ENCODE measurements at places on chromosomes 1 and 21.

DNA sequence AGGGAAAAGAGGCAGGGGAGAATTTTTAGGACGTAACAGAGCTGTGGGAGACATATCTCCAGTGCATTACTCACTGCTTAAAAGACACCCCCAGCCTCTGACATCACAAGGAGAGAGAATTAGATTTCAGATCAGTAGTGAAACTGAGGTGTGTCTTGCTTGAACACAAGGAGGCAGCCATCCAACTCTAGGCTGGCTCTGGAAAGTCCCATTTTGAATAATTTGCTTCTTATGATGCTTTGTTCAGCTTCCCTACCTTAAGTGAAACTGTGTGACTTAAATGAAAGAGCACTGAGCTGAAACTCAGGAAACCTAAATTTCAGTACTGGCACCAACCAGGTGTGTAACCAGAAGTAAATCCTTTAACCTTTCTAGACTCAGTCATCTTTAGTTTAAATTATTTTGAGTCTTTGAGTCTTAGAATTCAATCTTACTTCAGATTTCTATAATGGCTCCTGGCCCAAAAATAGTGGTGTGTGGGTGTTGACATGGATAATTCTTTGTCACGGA, 251.6 kb upstream of the SGIP1 start:
- no peak for DNase-seq

- DNase-seq, result no peak
These were observed 12.6 kb downstream of the METTL13 start for GRCh38 chr1:171794085-171794484.

- DNase-seq, result no peak
These were observed 12.9 kb downstream of the MORN1 start for GRCh38 chr1:2378441-2378851.

GRCh38 chr1:100730130-100730529, 10.6 kb downstream of the VCAM1 start:
- DNase-seq, result no peak

- no peak for DNase-seq
These were observed 79.9 kb downstream of the MORN1 start for GRCh38 chr1:2311184-2312032.

DNA sequence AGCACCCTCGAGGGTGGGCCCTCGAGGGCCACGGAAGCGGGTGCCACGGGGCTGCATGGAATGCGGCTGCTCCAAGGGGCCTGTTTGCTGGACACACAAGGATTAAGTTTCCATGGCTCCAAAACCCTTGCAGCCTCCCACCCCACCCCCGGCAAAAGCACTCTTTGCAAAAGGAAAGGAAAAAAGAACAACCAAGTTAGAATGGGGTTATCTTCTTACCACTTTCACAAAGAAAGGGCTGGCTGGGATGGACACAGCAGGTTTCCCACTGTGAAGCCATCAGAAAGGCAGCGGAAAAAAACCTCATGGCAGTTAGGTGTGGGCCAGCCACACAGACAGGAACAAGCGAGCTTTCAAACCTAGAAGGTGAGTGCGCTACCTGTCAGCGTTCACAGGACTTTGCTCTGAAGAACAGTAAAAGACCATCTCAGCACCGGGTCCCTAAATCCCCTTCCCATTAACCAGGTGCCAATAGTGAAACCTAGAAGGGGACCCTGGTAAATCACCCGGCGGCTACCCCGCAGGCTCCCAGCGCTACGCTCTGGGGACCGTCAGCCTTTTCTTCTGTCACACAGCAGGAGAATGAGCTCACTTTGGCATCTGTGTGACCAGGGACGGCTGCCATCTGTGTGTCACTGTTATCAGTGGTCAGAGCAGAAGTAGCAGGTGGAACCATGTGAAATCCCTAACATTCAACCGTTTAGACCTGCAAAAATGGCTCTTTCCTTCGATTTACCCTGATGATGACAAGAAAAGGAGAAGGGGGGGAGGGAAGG, 93.0 kb downstream of the SIM2 start:
- DNase-seq, result peak; percentile 55

DNA sequence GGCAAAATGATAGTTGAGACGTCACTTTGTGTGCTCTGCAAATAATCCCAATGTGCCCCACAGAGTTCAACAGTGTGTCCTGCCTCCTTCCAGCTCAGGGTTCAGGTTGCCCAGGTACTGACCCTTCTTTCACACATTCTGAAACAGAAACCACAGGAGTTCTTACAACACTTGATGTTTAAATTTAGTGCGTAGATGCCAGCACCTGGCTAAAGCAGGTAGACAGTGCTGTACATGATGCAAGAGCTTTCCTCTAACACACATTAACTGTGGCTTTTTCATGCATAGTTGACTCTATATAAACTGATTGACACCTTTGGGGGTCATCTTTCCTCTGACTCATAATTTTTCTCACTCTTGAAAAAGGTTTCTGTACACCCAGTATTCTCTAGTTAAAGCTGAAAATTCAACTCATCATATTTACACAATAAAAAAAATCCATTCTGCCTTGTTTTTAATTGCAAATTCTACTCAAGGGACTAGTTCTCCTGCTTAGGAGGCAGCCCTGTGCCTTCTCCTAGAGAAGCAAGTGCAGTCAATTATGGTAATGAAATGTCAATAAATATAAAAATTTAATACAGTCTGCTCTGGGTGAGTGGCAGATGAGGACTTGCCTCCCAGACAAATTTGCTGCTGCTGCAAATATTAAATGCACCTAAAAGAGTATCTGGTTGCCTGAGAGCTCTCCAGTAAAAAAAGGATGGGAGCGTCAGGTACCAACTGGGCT, 91.4 kb downstream of the NR5A2 start:
- DNase-seq, result no peak

DNA sequence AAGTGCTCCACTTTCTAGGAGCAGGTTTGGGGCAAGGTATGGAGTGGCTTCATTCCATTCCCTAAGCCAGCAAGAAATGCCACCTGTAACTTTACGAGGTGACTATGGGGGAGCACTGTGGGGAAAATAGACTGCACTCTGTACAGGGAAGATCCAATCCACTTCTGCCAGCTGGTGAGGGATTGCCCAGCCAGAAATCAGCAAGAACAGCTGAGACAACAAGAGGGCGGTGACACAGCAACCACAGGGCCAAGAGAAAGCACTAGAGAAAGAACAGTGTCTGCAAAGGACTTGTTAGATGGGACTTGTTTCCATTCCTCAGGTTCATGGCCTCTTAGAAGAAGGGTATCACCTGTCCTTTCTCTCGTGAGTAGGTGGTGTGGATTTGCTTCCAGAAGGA, 19.6 kb downstream of the CAPN8 start:
- peak; percentile 9 for DNase-seq

DNA sequence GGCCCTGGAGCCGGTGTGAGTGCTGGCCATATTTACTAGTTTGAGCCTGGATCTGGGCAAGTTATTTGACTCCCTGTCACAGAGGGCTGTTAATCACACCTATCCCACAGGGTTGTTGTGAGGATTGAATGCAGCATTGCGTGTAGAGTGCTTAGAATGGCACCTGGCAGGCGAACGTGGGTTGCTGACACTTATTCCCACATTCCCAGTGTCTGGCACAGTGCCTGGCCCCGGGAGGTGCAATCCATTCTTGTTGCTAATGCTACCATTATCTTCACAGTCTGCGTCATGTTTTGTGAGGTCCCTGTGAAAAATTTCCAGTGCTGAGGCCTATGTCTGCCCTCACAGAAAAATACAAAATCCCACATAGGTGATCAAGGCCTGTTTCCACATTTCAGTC, 66.1 kb downstream of the CD2 start:
- DNase-seq, result no peak

DNA sequence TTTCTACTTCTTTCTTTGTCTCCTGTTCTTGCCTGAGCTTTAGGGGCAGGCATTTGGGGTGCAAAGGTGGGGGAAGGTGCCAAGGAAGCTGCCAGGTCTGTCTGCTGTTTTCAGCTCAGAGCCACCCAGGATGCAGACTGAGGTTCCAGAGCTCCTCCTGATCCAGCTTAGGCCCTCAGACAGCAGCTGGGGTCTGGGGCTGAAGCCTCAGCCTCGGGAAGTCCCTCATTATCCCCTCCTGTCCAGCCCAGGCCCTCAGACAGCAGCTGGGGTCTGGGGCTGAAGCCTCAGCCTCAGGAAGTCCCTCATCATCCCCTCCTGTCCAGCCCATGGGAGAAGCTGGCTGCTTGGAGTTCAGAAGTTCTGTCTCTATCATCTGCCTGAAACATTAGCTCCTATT, 257.7 kb upstream of the CSF3R start:
- DNase-seq, result no peak

DNA sequence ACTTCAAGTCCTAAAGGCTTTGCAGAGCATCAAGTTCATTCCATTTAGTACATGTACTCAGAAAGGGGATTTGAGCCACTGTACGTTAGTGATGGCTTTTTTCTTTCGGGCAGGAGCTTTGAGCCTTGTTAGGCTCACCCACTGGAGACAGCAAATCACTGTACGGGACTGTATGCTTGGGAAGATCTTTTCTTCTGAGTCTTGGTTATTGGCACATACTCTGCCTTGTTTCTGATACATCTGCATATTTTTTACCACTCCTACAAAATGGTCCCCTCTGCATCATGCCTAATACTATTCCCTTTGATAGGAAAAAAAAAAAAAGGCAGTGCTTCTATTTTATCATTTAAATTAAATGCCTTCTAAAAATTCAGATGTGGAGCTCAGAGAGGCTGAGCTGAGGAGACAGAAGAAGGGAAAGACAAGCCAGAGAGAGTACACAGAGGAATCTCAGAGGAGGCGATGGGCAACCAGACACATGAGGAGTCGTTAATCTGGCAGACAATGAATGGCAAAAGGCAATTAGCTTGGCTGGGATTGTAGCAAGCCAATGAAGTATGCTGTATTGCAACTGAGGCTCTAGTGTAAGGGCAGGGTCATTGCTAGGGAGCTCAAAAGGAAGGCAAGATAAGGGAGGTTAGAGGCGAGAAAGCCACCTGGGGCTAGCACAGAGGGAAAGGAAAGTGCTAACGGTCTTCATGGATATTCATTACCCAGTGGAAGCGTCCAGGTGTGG, 39.4 kb downstream of the PHC2 start:
- no peak for DNase-seq

- peak; percentile 70 for DNase-seq
These were observed 13.8 kb upstream of the POGZ start for GRCh38 chr1:151472856-151473731.

GRCh38 chr1:29398431-29398830, 162.1 kb downstream of the PTPRU start:
- DNase-seq, result no peak

- DNase-seq, result no peak
These were observed 2032.3 kb downstream of the MRPL39 start for GRCh38 chr21:23574932-23575331.

- DNase-seq, result no peak
These were observed 37.2 kb downstream of the EVI5 start for GRCh38 chr1:92747735-92748134.

GRCh38 chr1:241593186-241593585, 47.0 kb downstream of the CHML start:
- DNase-seq, result no peak

- no peak for DNase-seq
These were observed 18.9 kb upstream of the PDXK start for GRCh38 chr21:43699933-43700599.

DNA sequence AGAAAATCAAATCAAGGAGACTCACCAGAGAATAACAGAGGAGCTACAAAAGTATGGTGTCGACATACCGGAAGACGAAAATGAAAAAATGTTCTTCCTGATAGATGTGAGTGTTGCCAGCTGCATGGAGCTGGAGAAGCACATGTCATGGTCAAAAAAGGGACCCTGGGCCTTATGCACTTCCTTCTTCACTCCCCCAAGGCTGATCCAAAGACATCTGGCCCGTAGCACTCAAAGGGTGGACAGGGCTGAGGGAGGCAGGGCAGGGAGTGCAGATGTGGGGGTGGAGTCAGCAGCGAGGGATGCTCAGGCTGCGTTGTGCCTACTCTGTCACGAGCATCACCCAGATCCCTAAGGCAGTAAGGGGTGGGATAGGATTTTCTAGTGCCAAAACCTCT, 19.4 kb downstream of the MX1 start:
- no peak for DNase-seq

DNA sequence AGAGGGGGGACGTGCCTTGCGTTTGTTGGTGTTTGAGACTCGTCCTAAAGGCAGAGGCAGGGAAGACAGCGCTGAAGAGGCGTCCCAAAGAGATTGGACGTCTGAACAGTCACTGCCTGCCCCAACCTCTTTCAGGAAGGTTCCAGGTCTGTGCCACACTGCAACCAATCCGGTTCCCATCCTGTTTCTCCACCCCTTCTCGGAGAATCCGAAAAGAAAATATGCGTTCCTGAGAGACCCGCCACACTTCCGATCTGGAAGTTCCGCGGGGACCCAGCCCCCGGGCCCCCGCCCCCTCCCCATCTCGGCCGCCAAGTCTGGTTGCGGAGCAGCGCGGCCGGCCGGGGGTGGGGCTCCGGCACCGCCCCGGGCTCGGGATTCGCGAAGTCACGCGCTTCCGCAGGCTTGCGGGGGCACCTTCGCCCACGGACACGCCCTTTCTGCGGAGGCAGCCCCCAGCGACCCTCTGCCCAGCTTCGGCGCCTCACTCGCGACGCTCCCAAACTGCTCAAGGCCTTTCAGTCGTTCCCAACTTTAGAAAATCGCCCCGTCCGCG, 124.5 kb upstream of the DPYD start:
- DNase-seq, result peak; percentile 10

- no peak for DNase-seq
These were observed 96.8 kb downstream of the GLIS1 start for GRCh38 chr1:53642215-53642555.

DNA sequence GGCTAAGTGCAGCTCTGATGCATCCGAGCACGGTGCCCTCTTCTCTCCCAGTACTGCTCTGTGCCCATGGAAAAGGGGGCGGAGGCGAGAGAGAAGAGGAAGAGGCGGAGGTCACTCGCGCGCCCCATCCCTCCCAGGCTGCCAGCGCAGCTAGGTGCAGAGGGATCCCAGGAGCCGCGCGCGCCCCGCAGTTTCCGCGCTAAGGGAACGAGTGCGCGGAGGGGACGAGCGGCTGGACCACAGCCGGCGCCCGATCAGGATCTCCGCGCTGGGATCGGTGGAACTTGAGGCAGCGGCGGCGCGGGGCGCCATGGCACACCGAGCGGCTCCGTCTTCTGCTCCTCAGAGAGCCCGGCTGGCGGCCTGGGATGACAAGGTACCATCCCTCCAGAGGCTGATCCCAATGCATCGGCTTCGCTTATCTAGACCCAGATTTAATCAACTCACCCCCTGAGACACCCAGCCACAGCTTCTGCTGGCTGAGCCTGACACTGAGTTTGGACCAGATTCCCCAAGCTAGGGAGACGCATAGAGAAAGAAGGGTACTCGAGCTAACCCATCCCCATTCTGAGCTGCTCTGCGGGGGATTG, at the start of gene PTGFR:
TSS of gene PTGFR (plus strand) at position 114 of the 590 bp plus-strand sequence. CDS start 1,770 bp downstream, outside the sequence.
- no peak for DNase-seq

DNA sequence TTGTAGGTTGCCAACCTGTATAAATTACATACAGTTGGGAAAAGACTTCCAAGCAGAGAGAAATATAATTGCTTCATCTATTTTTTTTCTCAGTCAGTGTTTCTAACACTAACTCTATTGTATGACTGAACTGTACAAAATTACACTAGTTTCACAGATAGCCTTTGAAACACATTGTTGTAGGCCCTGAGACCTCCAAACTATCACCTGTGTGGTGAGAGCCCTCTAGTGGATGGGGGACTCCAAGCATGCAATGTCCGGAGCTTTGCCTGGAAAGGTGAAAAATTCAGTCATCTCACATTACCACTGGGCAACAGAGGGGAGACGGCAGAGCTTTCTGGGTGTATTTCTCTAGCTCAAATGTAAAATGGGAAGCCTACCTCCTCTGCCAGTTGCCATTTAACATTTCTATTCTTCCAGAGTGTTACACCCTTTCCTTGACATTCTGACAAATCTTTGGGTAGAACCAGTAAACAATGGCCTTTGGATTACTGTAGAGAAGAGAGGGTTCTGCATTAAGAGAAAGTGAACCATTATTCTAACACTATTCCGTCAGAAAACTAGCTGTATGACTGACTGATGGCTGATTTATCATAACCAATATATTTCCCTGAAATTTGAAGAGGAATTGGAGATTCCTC, 212.2 kb downstream of the LYPLAL1 start:
- DNase-seq, result peak; percentile 88
